ENCODE measurements at places on chromosomes 2 and 18.

DNA sequence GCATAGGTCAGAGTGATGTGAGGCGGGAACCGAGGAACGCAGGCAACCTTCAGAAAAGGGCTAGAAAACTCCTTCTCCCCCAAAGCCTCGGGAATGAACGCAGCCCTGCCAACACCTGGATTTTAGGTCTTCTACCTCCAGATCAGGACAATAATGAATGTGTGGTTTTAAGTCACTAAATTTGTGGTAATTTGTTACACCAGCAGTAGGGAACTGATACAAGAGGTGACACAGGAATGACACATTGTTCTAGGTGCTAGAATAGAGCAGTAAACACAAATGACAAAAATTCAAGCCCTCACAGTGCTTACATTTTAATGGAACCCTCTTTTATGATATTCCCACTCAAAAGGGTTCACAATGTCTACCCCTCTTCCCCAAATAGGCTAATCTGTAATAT lies 39.2 kb upstream of the EML4 start:
- no peak for DNase-seq

DNA sequence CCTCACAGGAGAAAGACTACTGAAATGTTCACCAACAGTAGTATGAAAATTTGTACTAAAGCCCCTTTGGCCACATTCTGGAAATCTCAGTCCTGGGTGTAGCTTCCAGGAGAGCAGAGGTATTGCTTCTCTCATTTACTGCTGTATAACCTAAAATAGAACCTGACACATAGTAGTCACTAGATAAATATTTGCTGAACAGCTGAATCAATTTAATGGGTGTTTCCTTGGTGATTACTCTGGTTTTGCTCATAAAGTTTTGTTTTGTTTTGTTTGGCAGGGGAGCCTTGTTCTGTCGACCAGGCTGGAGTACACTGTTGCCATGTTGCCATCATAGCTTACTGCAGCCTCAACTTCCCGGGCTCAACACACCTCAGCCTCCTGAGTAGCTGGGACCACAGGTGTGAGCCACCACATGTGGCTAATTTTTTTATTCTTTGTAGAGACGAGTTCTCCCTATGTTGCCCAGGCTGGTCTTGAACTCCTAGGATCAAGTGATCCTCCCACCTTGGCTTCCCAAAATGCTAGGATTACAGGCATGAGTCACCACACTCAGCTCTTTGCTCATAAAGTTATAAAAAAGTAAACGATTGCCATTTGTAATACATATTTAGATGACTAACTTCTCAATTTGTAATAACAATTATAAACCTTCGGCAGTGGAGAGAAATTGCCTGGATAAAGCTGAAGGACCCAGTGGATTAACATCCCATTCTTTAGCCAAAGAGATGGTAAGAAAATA lies 11.5 kb upstream of the PARD3B start:
- no peak for DNase-seq

DNA sequence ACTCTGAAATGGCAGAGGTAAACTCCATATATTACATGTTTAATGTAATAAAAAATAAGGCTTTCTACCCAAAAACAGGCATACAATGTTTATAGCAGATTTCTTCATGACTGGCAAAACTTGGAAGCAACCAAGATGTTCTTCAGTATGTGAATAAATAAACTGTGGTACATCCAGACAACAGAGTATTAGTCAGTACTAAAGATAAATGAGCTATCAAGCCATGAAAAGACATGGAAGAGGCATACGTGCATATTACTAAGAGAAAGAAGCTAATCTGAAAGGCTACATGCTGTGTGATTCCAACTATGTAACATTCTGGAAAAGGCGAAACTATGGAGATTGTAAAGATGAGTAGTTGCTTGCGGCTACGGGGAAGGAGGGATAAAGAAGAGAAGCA lies 97.4 kb downstream of the OSR1 start:
- DNase-seq = no peak

DNA sequence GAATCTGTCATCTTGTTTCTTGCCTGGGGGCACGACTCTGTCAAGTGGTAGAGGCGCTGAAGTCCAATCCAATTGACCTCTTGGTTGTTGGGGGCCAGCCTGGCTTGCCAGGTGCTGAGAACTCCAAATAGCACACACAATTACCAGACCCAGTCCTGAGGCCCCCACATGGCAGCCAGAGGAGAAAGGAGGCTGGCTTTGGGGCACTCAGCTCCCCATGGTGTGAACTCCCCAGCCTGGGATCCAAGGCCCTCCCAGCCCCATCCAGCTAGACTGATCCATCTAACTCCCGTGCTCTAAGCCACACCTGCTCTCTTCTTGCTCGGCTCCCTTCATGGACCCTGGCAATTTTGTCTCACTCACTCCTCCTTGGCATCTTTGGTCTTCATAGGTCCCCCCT lies 170.0 kb downstream of the CELF4 start:
- no peak for DNase-seq

GRCh38 chr2:101883860-101884259 lies 107.9 kb upstream of the IL1R2 start:
- DNase-seq = no peak

DNA sequence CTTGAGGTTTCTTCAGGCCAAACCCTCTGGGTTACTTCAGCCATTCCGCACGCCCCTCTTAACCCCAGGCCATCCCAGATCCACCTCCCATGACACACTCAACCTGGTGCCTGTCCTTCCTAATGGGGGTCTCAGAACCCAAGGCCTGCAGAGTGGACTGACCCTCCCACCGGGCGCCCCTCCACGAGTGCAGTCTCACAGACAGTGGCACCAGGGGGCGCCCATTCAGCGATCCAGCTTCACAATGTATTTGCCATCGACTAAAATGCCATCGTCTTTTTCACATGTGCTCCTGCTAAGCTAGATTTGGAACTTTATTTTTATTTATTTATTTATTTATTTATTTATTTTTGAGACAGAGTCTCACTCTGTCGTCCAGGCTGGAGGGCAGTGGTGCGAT lies 38.5 kb downstream of the INPP5D start:
- no peak for DNase-seq

GRCh38 chr2:159017837-159018236 lies 49.4 kb downstream of the TANC1 start:
- DNase-seq = no peak

GRCh38 chr2:160087854-160088745 lies 25.7 kb upstream of the PLA2R1 start:
- DNase-seq = no peak

- no peak for DNase-seq
These were observed 284.5 kb downstream of the PRKCE start for GRCh38 chr2:45935791-45936622.
